Erythroblast (primary cell): ENCODE measurements at places on chromosomes 2 and 18.

DNA sequence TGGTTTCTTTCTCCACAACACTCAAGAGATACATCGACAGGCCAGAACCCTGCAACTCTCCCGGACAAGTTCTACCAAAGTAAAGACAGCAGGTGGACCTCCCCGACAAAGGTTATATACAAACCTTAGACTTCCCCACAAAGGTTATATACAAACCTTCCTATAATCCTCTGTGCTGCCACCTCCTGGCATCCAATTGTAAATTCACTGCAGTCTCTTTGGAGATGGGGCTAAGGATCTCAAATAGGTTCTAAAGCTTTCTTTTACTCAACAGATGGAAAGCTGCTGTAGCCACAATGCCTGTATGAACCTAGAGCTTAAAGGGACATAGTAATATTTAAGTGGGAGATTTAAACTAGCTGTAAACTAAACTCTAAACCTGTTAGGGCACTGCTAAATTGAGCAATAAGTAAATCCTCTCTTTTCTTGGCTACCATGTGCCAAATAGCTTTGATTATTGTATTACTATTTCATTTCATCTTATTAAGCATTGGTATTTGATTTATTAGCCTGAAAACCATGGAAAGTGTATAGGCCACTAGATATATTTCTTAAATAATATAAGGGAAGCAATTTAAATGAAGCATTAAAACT, 9.8 kb upstream of the MREG start:
- DNase-seq, result peak; percentile 72

DNA sequence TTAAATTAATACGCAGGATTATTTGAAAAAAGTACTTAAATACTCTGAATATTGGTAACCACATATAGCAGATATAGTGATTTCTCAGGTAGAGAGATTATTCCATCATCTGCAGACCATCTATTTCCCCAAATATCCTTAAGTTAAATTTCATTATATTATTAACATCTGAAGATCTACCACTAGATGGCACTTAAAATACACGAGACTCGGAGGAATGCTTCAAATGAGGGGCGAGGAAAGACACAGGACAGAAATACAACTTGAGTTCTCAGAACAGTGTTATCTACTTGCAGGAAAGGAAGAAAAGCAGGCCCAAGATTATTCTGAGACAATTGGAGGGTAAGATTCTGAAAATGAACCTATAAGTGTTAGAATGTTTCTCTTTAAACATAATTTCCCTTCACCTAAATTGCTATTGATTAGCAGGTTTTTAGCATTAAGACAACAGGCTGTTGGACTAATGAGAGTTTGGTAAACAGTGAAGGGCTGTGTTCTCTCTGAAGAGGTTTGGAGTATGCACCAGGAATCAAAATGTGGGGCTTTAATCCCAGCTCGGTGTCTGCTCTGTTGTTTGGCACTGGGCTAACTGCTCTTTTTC, 76.9 kb upstream of the GCFC2 start:
- peak; percentile 24 for DNase-seq

DNA sequence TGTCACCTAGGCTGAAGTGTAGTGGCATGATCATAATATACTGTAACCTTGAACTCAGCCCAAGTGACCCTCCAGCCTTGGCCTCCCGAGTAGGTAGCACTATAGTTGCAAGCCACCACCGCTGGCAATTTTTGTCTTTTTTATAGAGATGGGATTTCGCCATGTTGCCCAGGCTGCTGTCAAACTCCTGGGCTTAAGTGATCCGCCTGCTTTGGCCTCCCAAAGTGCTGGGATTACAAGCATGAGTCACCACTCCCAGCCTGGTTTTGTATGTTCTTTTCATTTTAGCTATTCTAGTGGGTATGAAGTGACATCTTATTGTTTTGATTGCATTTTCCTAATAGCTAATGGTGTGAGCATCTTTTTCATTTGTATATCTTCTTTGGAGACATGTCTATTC, 11.3 kb upstream of the EXOC6B start:
- no peak for DNase-seq

DNA sequence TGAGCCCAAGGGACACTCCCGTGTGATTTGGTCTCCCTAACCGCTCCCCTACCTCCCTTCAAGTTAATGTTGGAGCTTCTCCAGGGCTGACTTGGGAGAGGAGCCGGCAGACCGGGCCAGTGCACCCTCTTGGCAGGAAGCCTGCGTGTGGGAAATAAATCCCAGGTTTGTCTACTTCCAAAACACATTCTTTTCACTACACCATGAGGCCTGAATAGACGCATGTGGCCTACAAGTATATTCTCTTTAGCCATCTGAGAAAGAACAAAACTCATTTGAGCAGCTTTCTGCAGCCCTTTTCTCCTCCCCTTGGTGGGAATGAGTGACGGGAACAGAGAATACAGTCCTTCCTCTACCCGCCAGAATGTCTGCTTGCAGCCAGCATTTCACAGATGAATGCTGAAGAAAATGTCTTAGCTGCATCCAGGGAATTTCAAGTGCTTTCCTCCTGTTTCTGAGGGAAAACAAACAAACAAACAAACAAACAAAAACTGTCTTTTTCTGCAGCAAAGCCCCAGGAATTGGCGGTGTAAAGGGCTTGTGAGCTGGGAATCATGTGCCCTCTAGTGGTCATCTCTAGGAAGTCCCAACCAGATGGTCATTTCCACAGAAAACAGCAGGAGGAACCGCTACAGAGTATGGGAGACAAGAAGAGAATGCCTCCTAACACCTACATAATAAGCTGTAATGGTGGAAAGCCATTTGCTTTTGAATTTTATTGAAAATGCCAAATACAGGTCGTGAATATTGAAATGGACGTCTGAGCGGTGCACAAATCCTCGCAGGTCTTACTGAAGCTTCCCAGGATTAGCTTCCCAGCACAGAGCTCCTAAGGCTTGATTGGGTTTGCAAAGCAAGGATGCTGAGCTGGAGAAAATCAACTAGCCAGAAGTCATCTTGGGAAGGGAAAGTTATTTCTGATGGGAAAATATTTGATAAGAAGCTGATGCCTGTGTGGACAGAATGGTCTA, 41.2 kb upstream of the DAPL1 start:
- peak; percentile 59 for DNase-seq

DNA sequence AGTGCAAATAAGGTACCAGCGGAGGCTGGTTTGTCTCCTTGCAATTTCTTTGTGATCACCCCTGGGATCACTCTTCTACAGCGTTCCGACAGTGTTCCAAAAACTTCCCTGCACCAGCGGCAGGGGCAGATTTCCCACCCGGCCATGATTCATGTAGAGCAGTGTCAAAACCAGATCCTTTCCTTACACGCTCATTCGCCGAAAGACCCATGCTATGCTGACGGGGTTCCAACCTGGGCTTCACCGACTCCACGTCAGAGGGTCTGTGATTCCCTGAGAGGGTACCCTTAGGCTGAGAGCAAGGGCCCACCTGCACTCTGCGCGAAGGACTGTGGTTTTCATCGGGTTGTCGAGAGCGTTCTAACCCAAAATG, 423 bp upstream of the TTC27 start:
- DNase-seq, result no peak

DNA sequence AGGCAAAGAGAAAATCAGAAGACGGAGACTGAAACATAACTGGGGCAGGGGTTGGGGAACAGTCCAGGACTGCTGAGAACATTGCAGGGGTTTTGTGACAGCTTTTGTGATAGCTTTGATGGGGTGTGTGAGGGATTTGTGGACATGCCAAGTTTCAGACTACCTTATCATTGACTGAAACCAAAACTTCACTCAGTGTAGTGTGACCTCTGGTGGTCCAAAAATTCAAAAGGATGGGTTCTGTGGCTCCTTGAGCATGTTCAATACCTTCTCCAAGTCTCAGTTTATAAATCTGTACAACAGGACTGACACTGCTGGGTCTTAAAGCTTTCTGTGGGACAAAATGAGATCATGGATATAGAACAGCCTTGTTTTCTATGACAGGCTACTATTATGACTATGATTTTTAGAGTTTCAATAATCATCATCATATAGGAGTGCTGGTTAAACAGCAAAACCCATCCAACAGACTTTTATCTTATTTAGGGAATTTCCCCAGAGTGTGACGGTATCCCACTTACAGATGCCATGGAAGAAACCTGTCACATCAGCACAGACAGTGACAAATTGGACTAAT, 259.2 kb upstream of the SLC14A2 start:
- no peak for DNase-seq

DNA sequence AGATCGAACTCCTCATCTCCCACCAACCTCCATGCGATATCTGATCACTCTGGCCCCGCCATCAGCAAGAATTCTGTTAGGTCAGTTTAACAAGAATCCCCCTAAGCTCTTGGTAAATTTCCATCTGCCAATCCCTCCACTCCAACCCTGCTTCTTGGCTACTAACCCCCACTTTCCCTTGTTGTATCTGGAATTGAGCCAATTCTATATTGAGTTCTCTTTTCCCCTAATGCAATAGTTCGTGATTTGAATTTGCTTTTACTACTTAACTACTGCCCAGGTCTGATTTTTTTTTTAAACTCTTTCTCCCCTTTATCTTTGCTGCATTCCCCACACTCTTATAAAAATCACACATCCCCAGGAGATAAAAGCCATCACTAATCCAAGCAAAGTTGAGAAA, 159.3 kb upstream of the STK17B start:
- no peak for DNase-seq

DNA sequence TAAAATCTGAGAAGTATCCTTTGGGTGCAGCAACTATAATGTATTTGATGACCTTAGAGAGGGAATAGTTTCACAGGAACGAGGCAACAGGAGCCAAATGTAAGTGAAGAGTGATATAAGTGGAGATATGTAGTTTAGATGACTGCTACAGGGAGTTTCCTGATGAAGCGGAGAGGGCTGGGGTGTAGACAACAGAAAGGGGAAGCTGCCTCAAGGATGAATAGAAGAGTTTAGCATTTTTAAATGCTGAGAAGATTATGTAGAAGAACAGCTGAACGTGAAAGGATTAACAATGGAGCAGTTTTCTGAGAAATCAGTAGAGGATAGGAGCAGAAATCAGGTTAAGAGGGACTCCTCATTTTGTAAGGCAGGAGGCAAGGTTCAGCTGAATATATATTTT, 133.3 kb downstream of the LCLAT1 start:
- DNase-seq, result no peak

DNA sequence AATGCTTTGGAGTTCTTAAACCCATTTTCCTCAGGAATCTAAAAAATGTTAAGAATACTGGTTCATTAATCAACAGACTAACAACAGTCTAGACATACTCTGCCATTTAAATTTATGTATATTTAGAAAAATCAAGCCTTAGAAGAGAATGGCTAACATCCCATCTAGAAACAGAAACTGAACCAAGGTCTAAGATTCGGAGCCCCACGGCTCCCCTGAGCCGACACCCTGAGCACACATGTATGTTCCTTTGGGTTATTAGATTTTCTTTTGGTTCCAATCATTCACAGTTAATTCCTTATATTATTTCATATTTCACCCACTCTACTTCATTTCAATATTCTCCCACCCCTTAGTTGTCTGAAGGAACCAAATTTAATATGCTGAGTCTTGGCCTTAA, 94.8 kb upstream of the HNRNPA3 start:
- DNase-seq, result no peak

- no peak for DNase-seq
Observed at GRCh38 chr2:157061799-157062198, 195.7 kb upstream of the GALNT5 start.

- no peak for DNase-seq
Observed at GRCh38 chr2:609881-610280, 67.3 kb downstream of the TMEM18 start.

GRCh38 chr2:195759877-195760276, 102.9 kb downstream of the SLC39A10 start:
- no peak for DNase-seq

DNA sequence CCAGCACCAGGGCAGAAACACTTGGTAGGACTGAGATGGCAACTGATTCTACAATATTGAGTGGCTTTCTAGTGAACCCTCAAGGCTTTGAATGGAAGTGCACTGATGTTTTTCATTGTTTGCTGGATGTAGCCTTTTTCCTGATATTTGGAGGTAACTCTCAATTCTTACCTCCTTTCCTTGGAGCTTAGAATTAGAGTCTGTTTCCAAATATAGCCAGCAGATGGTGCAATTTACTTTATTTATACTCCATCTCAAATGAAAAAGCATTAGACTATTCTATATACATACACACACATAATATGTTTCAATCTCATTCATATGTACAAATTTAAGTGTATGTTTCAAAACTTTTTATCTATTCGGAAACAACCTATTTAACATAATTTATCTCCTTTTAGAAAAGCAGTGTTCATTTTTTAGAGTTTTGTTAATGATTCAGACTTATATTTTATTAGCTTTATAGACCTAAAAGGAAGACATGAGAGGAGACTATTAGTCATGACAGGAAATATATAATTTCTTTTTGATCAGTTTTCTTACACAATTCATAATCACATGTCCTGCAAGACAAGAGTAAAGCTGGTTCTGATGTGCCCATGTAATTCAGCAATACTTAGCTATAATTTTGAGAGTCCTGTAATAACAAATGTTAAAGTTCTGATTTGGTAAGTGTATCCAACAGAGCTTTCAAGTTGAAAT, 124.8 kb downstream of the NUP35 start:
- DNase-seq, result peak; percentile 15

DNA sequence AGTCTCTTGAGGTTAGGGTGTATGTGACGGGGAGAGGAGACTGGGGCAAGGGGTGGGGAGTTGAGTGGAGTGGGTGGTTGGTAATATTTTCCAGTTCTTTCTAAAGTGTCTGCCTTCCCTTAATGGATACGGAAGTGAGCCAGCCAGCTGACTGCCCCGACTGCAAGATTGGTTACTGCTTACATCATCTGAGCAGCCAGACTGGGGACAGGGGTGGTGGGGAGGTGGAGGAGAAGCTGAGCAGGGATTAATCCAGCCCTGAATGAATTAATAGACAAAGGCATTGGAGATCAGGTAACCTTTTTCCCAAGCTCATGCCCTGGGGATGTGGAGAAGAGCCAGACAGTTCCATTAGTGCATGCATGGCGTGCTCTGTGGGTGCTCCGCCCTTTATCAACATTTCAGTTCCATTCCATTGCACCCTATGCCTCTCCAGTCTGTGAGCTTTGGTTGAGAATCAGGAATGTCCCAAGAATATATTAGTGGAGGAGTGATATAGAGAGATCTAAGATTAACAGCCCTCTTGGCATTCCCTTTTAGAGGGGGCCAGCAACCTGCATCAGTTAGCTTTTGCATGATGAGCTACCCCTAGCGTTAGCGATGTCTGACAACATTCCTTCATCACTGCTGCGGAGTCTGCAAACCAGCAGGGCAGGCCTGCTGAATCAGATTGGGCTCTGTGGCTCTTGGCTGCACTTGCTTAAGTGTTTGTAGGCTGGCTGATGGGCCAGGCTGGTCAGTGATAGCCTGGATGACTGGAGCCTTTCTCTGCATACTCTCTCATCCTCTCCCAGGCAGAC, 67.4 kb downstream of the TNP1 start:
- no peak for DNase-seq

DNA sequence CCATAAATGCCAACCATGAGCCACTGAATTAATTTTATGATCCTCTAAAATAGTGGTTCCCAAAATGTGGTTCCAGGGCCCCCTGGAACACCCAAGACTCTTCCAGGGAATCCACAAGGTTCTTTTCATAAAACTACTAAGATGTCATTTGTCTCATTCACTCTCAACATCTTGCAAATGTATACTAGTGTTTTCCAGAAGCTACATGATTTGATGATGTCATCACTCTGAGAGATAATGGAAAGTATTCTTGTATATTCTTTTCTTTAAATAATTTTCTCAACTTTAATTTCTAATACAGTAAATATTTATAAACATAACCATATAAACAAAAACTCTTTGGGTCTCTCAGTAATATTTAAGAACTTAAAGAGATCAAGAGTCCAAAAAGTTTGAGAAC, 57.0 kb downstream of the NRXN1 start:
- no peak for DNase-seq
